Stimulated activated CD8-positive, alpha-beta memory T cell treated with anti-CD3 and anti-CD28 coated beads, Interleukin-7, amount 100 ng/mL, for 1 hour (primary cell): ENCODE measurements at places on chromosomes 11 and 22.

- no peak for DNase-seq
These were observed 137.6 kb downstream of the TRPC6 start for GRCh38 chr11:101446238-101446637.

GRCh38 chr11:69193151-69193550, 37.4 kb downstream of the SMIM38 start:
- no peak for DNase-seq

DNA sequence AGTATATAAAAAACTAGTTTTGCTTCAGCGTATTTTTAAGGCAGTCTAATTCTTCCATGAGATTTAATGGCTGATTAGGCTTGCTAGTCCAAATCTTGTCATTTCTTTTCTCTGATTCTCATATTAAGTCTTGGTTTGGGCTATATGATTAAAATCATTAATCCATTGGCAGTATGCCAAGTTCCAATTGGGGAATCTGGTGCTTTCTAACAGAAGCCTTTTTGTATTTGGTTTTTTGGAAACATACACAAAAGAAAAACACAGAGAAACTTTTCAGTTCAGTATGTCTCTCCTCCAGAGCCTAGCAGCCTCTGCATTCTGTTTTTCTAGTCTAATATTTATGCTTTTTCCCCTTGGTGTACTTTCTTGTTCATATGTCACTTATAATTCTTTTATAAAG, 37.9 kb downstream of the SWAP70 start:
- no peak for DNase-seq

- no peak for DNase-seq
These were observed 745.0 kb upstream of the ANO5 start for GRCh38 chr11:21447871-21448270.

GRCh38 chr11:106400949-106401570, 323.6 kb downstream of the AASDHPPT start:
- no peak for DNase-seq

GRCh38 chr11:66974724-66975404, at the start of gene C11orf86:
TSS of gene C11orf86 (plus strand) at chr11:66975304. CDS start at chr11:66975363, 59 bp downstream.
- no peak for DNase-seq

DNA sequence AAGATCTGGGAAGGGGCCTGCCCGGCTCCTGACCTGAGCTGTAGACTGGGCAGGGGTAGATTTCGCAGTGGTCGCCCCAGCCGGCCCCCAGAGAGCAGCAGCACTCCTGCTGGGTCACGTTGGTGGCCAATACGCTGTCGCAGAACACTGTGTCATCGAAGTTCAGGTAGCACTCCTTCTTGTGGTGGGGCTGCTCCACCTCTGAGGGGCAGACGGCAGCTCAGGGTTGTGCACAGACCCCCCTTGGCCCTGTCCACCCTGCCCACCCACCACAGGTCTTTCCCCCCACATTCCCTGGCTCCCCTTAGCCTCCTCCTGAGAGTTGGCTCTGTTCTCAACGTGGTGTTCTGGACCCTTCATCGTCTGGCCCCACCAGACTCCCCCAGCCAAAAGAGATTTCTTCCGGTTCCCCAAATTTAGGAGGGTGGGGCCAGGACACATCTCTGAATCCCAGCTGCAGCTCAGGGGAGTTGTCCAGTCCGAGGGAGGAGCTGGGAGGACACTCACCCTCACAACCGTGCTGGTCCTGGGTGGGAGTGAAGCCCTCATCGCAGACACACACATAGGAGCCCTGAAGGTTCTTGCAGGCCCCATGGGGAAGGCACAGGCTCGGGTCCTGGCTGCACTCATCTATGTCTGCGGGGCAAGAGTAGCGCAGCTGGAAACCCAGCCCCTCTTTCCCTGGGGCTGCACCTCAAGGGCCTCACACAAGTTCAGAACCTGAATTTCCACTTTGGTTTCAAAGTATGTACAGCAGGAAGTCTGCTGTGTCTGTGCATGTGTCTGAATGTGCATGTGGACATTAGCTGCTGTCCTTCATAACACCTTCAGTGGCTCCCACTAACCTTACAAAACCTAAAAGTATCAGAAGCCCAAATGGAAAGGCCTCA, 16.5 kb downstream of the SCYL1 start:
- no peak for DNase-seq

- no peak for DNase-seq
These were observed 106.8 kb downstream of the TRIM29 start for GRCh38 chr11:120031156-120031555.

DNA sequence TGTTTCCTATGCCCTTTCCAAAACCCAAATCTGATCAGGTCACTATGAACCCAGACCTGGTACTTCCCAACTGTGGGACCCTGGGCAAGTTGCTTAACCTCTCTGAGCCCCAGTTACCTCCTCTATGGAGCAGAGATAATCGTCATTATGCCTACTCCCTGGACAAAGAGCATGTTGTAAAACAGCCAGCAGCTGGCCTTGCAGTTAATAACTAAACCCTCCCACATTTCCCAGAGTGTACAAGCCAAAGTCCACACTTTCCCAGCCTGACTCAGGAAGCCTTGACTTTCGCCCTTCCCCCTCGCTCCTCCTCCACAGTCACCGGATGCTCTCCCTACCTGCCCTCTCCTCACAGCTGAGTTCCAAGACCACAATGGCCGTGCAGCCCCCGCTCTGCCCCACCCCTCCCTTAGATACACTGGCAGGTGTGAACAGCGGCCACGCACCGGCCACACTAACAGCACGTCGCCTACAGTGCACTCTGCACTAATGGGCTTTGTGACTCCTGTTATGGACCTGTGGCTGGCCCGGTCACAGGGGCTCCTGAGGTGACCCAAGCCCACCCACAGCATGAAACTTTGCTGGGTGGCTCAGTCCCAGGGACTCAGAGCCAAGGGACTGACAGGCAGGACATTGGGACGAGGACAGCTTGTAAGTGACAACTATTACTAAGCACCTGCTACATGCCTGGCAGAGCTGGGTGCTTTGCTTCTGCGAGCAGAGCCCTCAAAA, 15.6 kb upstream of the MFNG start:
- DNase-seq: no peak

DNA sequence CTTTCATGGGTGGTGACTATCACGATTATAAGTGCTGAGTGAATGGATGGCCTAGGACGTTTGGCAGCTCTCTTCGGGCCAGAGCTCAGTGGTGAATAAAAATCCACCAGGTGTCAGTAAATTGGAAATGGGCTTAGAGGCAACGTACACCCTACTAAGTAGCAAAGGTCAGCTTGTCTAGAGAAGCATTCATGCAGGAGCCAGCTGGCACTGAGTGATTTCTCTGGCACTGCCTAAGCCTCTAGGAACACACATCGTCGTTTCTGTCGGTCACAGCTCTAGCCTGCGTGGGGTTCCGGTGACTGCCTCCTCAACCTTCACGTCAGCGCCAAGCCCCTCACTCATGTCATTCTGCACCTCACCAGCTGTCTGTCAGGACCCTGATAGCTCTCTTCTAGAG, 192.4 kb upstream of the NTM start:
- no peak for DNase-seq

DNA sequence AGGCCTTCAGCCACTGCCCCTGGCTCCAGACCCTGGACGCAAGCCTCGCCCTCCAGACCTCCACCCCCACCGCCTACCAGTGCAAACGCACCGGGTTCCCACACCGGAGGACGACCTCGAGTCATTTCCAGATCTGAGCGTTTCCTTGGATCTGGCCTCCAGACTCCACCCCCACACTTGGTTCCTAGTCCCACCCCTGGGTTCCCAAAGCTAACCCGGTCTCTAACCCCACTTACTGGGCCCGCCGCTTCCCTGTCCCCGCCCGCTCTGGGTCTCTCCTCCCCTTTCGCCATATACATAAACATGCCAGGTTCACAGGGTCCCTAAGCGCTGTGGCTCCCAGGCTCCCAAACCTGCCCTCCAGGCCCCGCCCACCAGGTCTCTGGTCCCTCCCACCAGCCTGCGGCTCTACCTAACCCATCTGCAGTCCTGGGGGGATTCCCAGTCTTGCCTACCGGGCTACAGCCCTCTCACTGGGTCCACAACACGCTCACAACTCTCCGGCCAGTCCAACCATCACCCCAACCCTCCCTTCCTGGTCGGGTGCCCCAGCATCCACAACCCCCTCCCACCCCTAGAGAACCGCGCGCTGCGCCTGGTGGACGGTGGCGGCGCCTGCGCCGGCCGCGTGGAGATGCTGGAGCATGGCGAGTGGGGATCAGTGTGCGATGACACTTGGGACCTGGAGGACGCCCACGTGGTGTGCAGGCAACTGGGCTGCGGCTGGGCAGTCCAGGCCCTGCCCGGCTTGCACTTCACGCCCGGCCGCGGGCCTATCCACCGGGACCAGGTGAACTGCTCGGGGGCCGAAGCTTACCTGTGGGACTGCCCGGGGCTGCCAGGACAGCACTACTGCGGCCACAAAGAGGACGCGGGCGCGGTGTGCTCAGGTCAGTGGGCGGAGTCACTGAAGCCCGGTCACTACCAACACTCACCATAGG, 36.7 kb downstream of the CD6 start:
- DNase-seq: no peak

GRCh38 chr11:61009392-61010275, 38.2 kb downstream of the CD6 start:
- no peak for DNase-seq

GRCh38 chr22:38866399-38867123, 5.5 kb downstream of the CBX6 start:
- no peak for DNase-seq

GRCh38 chr11:33802194-33802950, 28.1 kb upstream of the FBXO3 start:
- DNase-seq: no peak

GRCh38 chr22:39917197-39917643, 16.3 kb downstream of the GRAP2 start:
- DNase-seq: no peak

- DNase-seq: no peak
These were observed 67.9 kb downstream of the KCNC1 start for GRCh38 chr11:17802491-17802890.

DNA sequence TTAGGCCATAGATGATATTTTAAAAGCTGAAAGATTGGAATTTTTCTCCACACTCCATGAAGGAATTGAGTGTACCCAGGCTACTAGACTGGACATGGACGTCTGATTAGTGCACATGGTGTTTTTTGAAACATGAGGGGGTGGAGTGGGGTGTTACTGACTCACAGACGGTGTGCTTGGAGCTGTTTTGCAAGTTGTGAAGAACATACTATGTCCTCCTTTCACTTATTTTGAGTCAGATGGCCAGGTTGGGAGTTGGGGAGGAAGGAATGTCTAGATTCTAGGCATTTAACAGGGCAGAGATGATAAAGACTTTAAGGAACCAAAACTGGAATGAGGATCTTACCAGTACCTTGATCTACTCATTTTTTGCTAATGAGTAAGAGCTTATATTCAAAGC, 158.1 kb upstream of the MTNR1B start:
- DNase-seq: no peak

DNA sequence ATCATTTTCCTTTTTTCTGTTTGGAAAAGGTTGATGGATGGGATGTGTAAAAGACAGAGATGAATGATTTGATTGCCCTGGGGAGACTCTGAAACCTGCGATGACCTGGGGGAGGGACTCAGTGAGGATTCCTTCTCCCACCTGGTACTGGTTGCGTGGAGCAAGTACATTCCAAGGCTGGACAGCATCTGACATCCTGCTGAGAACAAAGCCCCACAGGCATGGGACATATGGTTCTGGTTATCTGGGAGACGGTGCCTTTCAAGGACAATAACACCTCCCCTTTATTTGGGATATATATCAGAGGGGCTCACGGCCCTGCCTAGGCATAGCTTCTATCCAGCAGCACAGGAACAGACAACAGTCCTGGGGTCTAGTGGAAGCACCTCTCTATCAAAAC, 527.8 kb downstream of the METTL15 start:
- DNase-seq: no peak

DNA sequence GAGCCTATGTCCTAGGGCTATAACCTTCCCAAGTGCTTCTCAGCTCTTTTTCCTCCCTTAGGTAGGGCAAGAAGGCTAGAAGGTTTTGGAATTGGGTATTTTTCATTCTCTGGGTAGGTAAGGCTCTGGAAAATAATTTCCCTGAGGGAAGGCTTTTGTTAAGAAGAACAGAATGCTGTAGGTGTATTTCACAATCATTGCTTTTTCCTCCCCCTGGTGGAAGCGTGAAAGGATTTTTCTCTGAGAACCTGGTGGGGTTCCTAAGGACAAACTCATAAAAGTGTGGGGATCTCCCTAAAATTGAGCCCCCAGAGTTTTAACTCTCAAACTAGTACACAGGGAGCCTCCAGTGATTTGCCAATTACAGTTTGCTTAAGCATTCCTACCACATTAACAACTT, 41.1 kb upstream of the NARS2 start:
- DNase-seq: no peak

DNA sequence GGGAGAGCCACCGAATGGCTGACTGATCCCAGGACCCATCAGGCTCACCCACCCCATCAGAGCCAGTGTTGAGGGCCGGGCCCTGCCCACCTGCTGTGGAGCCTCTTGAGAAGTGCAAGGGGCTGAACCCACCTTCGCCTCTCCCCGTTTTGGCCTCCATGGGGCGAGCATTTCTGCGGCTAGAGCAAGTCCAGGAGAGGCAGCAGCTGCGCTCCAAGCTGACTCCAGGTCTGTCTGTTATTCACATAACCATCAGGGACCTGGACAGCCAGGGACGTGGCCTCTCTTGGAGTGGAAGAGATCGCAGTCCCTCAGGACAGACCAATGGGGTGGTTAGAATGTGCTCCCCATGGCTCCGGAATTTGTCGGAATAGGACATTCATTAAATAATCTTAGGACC, 231.8 kb downstream of the TBC1D22A start:
- DNase-seq: no peak

- DNase-seq: no peak
These were observed 9.5 kb downstream of the PPARA start for GRCh38 chr22:46159777-46160176.

DNA sequence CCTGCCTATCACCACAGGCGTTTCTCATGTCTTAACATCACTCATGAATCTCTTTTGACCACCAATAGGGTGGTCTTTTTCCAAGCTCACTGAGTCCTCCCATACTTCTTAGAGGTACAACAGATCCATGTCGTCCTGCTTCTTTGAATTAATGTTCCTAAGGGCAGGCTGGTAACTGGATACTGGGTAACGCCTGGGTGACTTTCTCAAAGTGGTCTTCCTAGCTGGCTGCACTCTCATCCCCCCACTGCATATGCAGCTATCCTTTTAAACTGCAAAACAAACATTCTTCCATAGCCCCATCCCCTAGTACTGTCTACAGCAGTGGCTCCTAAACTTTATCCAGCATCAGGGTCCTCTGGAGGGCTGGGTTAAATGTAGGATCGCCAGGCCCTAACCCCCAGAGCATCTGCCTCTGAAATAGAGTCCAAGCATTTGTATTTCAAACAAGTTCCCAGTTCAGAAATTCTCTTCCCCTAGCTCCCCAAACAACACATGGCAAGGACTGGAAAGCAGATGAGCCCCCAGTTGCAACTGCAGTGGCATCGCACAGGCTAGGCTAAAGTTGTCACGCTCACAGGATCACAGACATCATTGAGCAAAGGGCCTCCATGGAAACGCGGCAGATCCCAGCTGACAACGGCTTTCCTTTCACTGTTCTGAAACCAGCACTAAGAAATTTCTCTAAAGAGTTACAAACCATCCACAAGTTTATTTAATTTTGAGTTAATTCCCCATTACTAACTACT, 204.9 kb downstream of the LARGE1 start:
- no peak for DNase-seq
